ENCODE measurements at places on chromosomes 5 and 9.

DNA sequence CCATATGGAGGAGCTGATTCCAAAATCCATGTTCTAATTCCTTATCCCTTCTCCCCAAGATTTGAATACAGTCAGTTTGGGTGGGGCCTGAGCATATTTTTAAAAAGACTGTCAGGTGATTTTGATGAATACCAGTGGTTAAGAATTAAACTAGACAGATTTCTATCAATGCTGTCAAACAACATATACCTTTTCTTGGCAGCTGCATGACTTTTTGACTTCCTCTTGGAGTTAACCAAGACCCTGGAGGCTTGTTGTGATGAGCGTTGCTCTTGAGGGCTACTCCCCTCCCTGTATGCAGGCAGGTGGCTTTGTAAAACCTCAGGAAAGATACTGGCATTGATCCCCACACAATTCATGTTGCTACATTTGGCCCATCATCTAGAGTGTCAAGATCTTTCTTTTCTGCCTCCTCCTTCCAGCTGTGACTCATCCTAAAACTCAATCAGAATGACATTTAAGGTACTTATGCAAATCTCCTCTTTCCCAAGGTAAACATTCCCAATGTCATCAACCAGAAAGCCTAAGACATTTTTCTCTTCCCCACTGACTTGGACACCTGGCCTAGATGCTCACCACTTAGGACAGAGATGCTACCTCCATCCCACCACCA, 61.7 kb downstream of the PPP2R2B start:
- DNase-seq, result no peak

- DNase-seq, result no peak
These were observed 112.9 kb downstream of the SH3TC2 start for GRCh38 chr5:148949841-148950470.

GRCh38 chr5:32522429-32523143, 62.8 kb upstream of the SUB1 start:
- DNase-seq, result no peak

- DNase-seq, result no peak
These were observed 340.4 kb downstream of the SLIT3 start for GRCh38 chr5:168960497-168960896.

DNA sequence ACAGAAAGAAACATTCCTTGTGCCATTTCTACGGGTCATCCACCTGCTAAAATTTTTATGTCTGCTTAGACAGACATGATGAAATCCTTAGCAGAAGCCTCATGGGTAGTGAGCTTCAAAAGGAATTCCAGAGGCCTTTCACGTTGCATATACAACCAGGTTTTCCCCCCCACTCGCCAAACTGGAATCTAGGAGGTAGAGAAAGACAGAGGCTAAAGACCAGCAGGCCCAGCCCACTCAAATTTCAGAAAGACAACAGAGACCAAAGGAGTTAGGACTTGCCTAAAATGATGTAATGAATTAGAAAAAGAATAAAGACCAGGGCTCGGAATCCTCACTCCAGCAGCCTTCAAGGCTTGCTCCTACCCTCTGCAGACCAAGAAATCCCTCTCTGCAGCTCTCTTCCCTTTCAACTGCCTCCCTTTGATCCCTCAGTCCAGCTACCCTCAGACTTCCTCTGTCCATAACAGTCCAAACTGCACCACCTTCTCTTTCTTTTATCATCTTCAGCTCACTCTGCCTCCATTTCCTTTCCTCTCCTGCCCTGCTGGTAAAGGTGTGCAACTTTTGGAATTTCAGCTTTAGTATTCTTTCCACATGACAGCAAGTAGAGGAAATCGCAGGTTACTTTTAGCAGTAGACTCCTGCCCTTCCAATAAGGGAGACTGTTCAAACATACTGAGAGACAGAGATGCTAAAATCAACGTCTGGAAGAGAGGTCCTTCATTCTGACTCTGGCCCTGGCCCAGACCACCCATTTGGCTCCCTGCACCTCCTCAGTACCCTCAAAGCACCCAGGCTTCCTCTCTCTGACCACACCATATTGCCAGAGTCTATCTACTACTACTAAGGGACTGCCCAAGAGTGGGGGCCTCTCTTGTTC, 8.9 kb downstream of the B4GALT1 start:
- DNase-seq, result no peak

DNA sequence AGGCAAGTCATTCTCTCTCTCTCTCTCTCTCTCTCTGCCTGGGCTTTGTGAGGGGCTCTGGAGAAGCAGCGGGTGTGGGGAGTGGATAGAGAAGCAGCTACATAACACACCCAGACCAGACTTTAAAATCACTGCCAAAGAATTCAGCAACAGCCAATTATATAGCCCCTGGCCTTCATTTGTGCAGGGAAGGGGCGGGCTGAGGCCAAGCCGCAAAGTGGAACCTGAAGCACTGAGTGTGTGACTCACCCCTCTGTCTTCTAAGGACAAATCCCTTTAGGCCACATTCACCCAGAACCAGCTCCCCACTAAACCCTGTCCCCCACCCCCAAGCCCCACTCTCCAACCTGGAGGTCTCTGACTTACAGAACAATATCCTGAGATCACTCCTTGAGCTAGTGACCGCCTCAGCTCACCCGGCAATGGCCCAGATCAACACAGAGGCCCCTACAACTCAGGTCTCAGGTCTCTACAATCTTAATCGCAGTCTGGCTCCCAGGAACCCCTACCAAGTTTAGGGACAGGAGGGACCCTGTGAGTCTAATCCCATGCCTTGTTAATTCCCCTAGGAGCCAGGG, 6.0 kb downstream of the B4GALT1 start:
- peak; percentile 95 for DNase-seq

GRCh38 chr9:124506433-124506832, 766 bp downstream of the NR5A1 start:
- no peak for DNase-seq
